ENCODE measurements at places on chromosomes 6 and 20.

DNA sequence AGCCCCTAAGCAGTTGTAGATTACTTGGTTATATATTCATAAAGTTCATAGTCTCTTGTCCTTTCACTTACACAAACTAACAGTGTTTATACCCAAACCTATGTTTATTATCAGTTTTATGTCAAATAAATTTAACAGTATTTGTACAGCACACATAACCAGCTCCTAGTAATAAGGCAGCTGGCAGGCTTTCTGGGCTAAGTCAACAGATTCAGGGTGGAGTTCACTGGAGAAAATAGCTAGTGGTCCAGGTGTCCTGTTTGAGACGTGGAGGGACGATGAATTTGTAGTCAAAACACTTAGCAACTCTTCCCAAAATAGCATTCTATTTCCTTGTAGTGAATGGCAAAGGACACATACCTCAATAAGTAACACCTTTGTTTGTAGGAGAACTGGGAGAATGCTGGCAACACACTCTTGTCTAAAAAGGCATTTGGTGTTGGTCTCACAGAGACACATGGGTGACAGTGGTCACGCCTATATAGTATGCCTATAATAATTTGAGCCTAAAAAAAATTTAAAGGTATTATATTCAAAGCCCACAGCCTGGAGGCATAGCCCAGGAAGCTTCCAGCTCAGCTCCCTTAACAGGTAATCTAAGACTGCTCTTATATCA, 156.4 kb upstream of the CARMIL1 start:
- no peak for DNase-seq

GRCh38 chr20:25233016-25233772, 14.7 kb upstream of the PYGB start:
- DNase-seq: no peak

DNA sequence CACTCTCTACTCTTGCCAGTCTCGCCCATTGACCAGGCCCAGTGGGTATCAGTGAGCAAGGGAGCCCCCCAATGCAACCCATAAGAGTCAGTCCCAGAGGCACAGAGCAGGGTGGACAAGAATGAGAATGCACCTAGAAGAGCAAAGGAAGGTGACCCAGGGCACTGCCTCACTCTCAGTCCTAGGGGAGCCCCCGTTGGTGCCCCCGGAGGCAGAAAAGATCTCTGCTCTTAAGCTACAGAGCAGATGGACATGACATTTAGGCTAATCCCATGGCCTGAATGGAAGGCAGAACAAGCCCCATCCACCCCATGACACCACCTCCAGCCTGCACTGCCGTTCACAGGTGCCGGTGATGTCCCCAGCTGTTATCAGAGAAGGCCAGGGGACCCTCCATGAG, 50.7 kb upstream of the PLEKHG1 start:
- DNase-seq: no peak

DNA sequence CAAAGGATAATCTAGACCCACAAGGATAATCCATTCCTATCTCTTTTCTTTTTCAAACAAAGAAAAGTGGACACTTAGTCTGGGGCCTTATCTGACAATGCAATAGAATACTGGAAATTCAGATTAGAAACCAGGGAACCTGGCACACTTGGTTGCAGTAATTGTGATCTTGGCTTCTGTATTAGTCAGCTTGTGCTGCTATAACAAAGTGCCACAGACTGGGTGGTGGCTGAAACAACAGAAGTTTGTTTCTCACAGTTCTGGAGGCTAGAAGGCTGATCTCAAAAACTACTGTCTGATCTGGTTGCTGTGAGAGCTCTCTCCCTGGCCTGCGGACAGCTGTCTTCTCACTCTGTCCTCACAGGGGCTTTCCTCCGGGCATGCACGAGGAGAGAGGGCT, 49.4 kb downstream of the SNRNP48 start:
- no peak for DNase-seq

GRCh38 chr6:139161169-139161568, 26.3 kb downstream of the HECA start:
- DNase-seq: no peak

DNA sequence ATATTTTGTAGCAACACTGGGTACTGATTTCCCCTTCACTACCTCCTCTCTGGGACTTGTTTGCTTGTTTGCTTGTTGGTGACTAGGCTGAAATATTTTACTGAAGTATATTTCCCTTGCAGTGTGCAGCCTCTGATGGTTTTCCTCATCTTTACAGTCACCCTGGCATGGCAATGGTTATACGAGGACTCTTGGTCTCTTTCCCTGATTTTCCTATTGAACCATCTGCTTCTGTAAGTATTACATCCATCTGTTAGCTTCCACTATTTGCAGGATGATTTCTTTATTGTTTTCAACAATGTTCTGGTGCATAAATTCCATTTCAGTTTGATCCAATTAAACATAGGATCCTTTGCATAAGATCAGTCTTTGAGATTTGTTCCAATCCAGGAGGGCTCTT, 465.1 kb downstream of the MEI4 start:
- DNase-seq: no peak

DNA sequence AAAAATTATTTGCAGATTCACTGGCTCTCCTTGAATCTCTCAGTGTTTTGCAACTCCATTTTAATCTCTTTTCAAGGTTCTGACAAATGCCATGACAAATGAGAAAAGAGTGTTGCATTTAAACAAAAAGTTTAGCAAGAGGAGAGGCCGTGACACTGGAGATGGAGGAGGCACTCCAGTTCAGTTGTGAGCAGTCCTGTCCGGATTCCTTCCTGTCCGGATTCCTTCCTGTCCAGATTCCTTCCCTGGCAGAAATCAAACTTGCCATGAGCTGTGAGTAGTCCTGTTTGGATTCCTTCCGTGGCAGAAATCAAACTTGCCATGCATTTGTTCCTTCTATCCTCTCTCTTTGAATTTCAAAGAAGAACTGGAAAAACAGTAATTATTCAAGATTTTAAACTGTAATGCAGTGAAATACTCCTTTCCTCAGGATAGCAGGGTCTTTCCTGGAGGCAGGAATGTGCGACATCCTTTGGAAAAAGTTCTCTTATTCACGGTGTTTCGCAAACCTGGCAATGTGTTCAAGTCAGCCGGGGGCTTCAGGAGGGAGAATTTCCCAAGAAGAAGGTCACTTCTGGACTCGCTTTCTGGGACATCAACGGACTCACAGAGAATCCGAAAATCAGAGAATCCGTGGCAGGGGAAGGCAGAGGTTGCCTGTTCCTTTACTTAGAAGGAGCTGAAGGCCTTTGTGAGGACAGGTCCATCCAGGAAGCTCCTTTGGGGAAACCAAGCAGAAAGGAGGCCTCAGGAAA, 48.7 kb upstream of the DACT2 start:
- DNase-seq: no peak

DNA sequence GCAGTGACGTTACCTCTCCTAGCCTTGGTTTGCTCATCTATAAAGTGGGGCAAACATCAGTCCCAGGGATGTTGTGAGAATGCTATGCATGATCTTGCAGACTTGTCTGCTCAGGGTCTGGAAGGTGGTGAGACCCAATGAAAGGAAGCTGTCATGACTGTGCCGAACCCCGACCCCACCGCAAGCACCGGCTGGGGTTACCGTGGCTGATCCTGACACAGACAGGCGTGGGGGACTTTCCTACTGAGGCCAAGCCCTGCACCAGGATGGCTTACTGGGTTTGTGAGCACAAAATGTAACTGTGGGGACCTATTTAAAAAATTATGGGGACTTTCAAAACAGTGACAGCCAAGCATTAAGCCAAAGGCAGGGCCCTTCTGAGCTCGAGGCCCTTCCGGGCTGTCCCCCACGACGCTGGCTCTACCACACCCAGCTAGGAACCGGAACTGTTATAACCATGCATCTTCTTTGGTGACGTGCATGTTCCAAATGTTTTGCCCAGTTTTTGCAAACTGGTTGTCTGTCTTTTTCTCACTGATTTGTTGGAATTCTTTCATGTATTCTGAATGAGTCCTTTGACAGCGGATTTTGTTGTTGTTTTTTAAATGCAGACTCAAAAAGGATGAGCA, 76.6 kb upstream of the PMEPA1 start:
- no peak for DNase-seq

GRCh38 chr6:166697113-166697512, 70.1 kb upstream of the RPS6KA2 start:
- DNase-seq: no peak

- no peak for DNase-seq
Observed at GRCh38 chr6:134427721-134428120, 109.8 kb upstream of the SGK1 start.

DNA sequence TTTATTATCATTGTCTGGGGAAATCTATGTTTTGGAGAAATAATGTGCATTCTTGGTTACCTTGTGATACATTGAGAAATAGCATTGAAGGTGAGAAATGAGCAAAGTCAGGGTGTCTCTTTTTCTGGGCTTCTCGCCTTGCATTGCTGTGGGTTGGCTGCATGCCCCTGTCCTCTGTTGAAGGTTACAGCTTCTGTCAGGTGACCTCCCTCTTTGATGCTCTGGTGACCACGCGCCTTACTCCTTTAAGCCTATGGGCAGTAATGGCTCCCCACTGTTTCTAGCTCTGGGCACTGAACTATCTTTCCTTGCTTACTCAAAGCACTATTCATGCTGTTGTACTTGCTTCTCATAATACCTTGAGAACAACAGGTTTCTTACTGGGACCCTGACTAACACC, 14.6 kb downstream of the ADGRB3 start:
- peak; percentile 45 for DNase-seq

- no peak for DNase-seq
Observed at GRCh38 chr6:31864818-31865204, 2.2 kb upstream of the NEU1 start.

- DNase-seq: no peak
Observed at GRCh38 chr6:143843677-143843999, 500 bp downstream of the LTV1 start.

DNA sequence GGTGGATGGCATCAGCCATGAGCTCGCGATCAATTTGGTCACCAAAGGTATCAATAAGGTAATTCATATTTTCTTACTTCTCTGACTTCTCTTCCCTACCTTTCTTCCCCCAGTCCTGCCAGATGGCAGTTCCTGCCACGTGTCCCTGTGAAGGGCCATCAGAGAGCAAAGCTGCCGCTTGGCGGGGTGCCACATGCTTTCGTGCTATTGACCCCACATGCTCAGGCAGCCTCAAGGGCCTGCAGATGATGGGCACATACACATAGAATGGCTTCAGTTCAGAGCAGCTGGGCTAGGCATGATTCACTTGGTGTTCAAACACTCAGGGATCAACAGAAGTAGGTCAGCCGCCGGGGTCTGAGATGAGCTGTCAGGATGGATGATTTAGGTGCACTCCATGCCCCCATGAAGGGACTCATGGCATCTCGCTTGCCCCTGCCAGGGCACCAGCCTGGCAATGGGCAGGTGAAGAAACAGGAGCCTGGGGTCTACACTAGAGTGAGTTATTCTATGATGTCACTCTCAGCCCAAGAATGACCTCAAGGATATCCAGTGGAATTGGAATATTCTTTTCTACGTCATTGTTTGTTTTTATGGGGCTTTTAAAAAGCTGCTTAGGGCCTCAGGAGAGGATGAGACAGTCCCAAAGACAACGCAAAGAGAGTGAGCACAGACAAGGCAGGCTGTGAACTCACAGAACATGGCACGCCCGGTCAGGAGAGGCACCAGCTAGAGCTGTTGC, 25.5 kb downstream of the BANF2 start:
- DNase-seq: peak; percentile 3

- no peak for DNase-seq
Observed at GRCh38 chr6:12112540-12113189, 100.6 kb downstream of the HIVEP1 start.

- no peak for DNase-seq
Observed at GRCh38 chr6:158416883-158417759, 104.9 kb downstream of the TULP4 start.

DNA sequence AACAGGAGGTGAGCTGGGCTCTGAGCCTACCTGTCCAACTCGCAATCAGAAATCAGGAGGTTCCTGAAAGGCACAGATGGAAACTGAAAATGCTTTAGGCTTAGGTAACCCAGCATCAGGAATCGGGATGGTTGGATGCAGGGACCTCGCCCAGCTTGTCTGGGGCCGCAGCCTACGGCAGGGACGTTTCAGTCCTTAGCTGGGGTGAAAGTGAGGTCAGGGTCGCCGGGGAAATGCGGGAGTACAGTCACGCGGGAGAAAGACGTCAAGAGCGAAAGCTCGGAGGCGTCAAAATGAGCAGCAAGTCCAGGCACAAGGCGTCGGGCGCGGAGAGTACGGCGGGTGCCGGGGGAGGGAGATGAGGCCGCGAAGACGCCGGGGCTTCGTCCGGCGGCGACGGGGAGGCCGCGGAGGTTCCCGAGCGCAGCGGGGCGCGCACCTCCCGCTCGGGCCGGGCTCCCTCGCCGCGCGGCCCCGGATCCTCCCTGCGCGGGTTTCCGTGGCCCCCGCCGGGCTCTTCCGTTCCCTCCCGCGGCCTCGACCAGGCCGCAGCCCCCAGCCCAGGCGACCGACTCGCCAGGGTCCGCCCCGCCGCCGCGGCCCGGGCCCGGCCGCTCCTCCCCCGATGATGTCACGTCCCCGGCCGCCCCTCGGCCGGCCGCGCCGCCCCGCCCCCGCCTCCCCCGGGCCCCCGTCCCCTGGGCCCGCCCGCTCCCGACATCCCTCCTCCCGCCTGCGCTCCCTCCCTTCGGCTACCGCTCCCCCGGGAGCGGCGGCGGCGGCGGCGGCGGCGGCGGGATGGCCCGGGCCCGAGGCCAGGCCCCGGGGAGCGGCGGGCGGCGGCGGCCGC, at the start of gene EBF4:
Gene EBF4, plus strand, starts transcription at position 745 of the 850 bp plus-strand sequence. CDS start 866 bp downstream, outside the sequence.
- no peak for DNase-seq

DNA sequence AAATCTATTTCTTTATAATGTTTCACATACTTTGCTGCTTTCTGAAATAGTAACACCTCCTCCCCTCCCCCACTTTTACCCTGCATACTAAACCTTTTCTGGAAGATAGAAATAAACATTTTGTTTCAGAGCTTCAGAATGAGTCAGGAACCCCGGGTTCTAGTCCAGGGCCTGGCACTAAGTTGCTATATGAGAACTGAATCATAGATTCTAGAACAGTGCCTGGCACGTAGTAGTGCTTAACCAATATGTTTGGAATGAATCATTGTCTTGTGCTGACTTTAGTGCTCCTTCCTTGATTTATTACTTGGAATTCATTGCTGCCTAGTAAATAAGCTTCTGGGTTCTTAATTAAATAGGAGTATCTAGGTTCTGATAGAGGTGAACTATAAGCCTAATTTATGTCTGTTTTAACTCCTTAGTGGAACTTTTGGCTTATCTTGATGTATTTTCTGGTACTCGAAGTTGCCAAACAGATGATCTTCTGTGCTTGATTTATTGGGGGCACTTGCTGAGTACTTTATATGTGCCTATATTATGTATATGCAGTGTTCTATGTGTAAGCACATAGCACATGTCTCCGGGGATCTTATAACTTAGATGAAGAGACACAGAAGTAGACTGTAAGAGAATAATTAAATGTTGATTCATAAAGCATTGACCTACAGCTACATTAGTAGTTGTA, 18.6 kb downstream of the TAB2 start:
- no peak for DNase-seq

- DNase-seq: no peak
Observed at GRCh38 chr6:18121580-18122127, 823 bp downstream of the NHLRC1 start.

- DNase-seq: no peak
Observed at GRCh38 chr6:33392595-33392948, 949 bp downstream of the KIFC1 start.

- no peak for DNase-seq
Observed at GRCh38 chr6:125700581-125701353, 48.7 kb upstream of the HEY2 start.
